ENCODE measurements at places on chromosomes 5 and 9. TPM values are rescaled to one million over a fixed set of nuclear protein-coding genes. Genes with fewer than 3 reads are reported as not detected.

KCNT1 gene
- not detected for total RNA-seq

RNF183 gene
- total RNA-seq, result 1.3 TPM

TMEM171 gene
- 104 TPM for total RNA-seq

TLX3 gene
- not detected for total RNA-seq
